Stimulated activated CD4-positive, alpha-beta T cell treated with anti-CD3 and anti-CD28 coated beads, Interleukin-1b, Interleukin-23, amount 100 ng/mL, for 24 hours (primary cell): ENCODE measurements at places on chromosomes 5 and 9.

DNA sequence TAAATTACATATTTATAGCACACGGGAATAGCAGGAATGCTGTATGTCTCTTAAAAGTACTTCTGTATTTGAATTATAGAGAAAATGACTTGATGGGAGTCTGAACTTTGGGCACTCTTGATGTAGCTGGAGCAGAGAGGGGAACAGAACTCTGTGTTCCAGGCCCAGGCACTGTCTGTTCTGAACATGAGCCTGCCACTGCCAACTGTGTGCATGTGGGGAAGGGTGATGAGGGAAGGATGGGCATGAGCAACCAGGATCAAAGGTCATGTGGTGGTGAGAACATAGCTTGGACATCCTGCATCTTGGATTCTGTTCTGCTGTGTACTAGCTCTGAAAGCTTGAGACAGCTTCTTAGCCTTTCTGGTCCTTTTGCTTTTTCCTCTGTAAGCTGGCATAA lies 16.4 kb upstream of the ZBED3 start:
- DNase-seq, result no peak

DNA sequence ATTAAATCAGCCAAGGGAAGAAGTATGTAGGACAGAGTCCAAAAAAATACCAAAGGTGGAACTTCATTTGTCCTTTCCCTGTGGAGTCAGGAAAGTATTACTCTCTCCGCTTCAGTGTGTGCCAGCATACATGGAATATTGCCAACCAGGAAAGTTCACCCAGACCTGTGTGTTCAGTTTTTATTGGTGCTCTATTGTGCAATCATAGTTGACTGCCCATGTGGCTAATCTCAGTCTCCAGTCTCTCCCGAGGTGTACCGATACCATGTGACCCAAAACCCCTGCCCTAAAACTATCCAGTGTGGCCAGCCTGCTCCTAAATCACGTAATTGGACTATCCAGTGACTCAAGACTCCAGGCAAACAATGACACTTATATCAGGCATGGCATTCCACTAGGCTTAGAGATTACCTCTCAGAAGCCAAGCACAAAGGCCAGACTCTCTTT lies 38.8 kb downstream of the NFX1 start:
- DNase-seq, result no peak

- no peak for DNase-seq
Measured at GRCh38 chr5:142057697-142058056, 44.9 kb upstream of the GNPDA1 start.

GRCh38 chr9:38298503-38298902 lies 94.0 kb upstream of the ALDH1B1 start:
- no peak for DNase-seq

- no peak for DNase-seq
Measured at GRCh38 chr9:130938652-130939404, at the start of gene FIBCD1. TSS of gene FIBCD1 (minus strand) at chr9:130939247. CDS start at chr9:130938607, 640 bp downstream.

DNA sequence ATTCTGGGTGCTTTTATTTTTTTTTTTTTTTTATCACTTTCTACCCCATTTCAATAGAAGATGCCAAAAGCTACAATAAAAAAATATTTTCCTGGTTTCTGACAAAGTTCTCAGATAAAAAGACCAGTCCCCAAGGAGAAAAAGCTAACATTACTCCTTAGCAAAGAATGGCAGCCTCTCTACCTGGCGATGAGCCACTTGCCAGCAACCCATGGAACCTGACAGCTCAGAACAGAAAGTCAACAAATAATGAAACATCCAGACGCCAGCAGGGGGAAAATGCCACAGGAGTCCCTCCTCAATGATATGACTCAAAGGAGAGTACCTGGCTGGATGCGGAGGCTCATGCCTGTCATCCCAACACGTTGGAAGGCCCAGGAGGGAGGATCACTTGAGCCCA lies 123.2 kb downstream of the MYO10 start:
- DNase-seq, result no peak

- no peak for DNase-seq
Measured at GRCh38 chr5:118379470-118379869, 608.9 kb downstream of the DTWD2 start.

GRCh38 chr9:134204991-134205578 lies 40.7 kb upstream of the RNU6ATAC start:
- DNase-seq, result no peak
